ENCODE measurements at places on chromosomes 16 and 17.

DNA sequence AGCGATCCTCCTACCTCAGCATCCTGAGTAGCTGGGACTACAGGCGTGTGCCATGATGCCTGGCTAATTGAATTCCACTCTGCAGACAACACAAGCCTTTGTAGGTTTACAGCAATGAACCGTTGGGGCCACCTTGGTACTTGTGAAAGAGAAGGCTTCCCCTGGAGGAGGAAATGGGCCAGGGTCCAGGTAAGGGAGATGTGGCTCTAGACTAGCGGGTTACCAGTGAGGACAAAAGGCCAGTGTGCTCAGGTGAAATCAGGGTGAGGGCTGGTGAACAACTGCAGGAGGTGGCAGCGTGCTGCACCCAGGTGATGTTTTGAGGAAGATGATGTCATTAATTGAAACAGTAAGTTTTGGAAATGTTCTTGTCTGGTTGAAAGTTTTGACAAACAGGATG, 6.7 kb downstream of the SDR42E1 start:
- DNase-seq = peak; percentile 30

GRCh38 chr16:86343796-86344585, 166.3 kb upstream of the FOXF1 start:
- no peak for DNase-seq

DNA sequence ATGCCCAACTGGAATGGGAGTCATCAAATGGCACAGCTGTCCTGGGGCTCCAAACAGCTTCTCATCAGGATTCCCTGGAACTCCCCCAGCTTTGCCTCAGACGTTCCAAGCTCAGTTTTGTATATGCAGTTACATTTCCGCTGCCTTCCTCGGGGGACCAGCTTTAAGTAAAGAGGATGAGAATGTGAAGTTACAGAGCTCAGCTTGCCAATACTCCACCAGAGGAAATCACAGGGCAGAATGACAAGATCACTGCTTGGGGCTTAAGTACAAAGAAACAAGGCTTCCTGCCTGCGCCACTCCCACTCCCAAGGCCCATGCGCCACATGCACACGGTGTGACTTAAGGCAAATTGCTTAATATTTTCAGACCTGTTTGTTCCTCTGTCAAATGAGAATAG, 272.4 kb upstream of the CDH11 start:
- DNase-seq = no peak

DNA sequence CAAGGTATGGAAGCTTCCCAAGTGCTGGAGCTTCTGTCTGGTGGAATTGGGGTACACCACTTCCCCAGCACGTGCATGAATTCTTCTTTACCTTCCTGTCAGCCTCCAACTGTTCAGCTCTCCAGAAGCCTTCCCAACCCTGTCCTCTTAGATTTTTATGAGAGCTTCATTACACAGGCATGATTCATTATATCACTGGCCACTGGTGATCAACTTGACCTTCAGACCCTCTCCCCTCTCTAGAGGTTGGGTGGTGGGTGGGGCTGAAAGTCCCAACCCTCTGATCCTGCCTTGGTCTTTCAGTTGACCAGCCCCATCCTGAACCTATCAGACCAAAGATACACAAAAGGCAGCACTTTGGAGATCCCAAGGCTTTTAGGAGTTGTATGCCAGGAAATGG, 795.7 kb upstream of the SOX9 start:
- DNase-seq = no peak

GRCh38 chr16:76466871-76467270, 189.7 kb downstream of the CNTNAP4 start:
- no peak for DNase-seq
